Stimulated activated CD8-positive, alpha-beta memory T cell treated with anti-CD3 and anti-CD28 coated beads, Interleukin-4, amount 100 ng/mL, for 48 hours (primary cell): ENCODE measurements at places on chromosomes 3 and 15.
A peak's percentile ranks its signal among the peaks of the same experiment; 100 is the strongest.

- DNase-seq: no peak
Measured at GRCh38 chr15:38755718-38756117, 191.1 kb upstream of the RASGRP1 start.

- DNase-seq: no peak
Measured at GRCh38 chr3:102020735-102021134, 171.4 kb downstream of the NFKBIZ start.

- DNase-seq: no peak
Measured at GRCh38 chr15:89172921-89173320, 48.5 kb downstream of the RLBP1 start.

- no peak for DNase-seq
Measured at GRCh38 chr3:171356251-171356650, 104.0 kb downstream of the TNIK start.

GRCh38 chr3:169147238-169148008 is 516.1 kb downstream of the MECOM start:
- DNase-seq: peak; percentile 27

DNA sequence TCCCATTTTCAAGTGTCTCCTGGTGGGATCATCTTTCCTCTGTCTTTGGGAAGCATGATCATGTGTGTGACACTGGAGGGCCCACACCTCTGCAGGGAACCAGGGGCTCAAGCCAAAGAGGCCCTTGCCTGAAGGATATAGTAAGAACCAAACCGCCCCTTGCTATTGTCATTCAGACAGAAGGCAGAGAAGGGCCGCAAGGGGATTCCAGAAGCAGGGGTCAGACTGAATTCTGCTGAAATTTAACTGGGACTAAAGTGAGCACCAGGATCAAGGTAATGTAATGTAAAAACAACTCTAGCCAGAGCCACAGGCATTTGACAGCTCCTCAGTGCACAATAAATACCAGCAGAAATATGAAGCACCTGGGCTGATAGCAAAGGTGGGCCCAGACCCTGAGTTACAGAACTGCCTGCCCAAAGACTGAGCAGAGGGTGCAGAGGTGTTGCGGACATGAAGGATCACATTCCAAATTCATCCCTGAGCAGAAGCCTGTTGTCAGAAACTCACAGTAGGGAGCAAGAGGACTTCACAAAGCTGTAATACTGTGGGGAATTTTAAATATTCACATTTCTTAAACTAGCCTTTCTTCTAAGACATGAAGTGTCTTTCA is 46.0 kb upstream of the RASGRF1 start:
- DNase-seq: no peak

- no peak for DNase-seq
Measured at GRCh38 chr15:73691396-73691795, 7.2 kb downstream of the CD276 start.

DNA sequence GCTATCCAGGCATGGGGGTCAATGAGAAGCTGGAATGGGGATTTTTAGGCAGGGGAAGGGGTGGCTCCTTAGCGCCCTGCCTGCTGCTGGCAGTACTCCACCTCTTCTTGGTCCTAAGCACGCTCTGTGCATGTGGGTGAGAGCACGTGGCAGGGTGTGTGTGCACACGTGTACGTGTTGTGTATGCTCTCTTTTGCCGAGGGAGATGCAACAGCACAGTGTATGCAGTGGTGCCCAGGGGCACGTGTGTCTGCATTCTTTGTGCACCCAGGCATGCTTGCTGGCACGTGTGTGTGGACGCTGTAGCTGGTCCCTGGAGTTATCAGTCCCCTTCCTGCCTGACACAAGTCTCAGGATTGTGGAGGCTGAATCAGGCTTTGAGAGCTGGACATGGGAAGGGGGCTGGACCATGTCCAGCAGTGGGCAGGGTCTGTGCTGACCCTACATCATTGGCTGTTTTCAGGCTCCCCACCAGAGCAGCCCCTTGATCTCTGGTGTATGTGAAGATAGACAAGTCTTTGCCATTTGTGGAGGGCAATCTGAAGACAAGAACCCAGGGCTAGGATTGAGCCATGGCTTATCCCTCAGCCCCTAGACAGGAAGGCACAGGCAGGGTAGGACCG is 1.9 kb upstream of the CAMKV start:
- DNase-seq: no peak

GRCh38 chr3:100023150-100023549 is 91.2 kb downstream of the FILIP1L start:
- DNase-seq: no peak

GRCh38 chr3:141360888-141361598 is 7.3 kb upstream of the ZBTB38 start:
- no peak for DNase-seq

DNA sequence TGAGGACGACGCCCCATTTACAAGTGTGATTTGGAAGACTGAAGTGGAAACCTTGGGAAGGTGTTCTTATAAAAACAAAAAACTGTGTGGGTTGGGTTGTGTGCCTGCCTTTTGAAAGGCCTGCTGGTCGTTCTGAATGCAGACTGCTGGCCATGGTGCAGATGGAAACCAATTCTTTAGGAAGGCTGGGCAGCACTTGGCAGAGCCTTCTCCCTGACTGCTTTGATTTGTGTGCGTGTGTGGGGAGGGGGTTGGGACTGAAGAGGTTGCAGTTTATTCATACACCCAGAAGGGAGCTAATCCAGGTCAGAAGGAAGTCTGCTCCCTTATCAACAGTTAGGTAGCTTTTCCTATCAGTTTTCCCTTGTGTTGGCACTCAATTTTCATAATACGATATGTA is 288.7 kb downstream of the SOX2 start:
- DNase-seq: no peak

DNA sequence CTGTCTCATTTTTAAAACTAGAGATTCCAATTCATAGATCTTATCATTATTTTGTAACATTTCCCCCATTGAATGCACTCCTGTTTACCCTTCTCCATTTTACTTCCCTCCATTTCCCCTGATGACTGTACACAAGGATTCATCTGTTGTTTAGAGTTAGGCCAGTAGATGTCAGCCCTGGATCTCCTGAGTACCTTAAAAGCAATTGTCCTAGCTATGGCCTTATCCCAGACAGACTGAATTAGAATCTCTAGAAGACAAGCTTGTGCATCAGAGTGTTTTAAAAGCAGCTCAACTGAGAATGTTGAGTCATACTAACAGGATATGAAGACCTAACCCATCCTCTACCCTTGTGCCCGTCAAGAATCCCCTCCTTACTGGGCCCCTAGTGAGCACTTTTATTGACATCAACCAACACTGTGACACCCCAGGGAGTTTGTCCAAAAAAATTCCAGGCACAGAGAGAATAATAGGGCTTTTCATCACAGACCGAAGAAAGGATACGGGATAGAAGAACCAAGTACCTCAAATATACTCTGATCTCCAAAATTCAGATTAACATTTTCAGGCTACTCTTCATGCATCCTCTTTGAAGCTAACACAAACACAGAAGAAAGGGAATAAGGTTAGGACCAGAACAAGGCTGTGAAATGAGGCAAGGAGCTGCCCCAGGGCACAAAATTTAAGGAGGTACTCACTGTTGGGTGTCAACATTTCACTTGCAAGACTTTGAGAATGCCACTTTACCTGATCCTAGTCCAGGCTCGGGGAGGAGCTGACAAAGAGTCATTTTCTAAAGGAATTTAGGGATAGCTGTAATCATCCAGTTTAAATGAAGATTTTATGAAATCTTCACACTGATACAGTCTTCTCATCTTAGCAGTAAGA is 17.1 kb downstream of the ZBED2 start:
- DNase-seq: no peak

GRCh38 chr15:73950831-73951561 is 24.7 kb downstream of the LOXL1 start:
- DNase-seq: peak; percentile 81

DNA sequence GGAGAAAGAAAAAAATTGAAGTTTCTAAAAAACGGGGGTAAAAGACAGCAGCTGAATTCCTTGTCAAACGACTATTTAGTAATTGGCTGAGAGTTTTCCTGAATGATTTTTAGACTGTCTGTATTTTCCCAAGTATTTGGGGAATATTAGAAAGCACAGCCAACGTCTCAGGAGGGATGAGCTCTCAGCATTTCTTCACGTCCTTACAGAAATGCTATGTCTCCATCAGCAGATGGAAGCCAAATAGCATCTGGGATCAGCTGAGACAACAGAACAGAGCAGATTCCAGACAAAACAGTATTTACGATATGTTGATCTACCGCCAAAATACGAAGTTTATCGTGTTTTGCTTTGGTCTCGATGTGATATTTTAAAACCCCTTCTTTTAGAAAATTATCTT is 5.3 kb upstream of the TMC3 start:
- DNase-seq: no peak

DNA sequence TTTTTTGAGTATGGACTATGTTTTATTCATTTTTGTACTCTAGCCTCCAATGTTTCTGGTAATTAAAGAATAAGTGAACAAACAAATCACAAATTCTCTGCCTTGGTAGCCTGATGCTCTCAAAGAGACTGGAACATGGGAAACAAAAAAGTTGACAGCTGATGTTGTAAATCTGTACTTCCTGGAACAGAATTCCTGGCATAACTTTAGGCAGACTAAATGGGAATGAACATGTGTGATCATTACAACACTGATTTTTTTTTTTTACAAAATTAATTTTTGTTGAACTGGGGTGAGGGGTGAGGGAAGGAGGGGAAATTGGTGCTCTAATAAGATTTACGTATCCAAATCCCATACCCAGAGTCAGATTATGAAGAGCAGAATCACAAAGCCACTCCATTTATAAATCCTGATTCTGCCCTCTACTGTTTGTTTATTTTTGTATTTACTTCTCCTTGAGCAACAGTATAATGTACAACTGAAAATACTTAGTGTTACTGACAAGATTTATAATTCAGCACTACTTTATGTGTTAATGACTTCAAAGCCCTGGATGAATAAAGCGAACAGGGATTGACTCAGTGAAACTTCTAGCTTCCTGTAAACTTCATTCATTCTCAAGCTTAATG is 165.0 kb downstream of the FRMD5 start:
- no peak for DNase-seq

- no peak for DNase-seq
Measured at GRCh38 chr3:127611251-127611650, 13.0 kb downstream of the MCM2 start.

GRCh38 chr3:30826531-30826942 is 67.9 kb downstream of the GADL1 start:
- no peak for DNase-seq

- DNase-seq: no peak
Measured at GRCh38 chr15:72180761-72181324, 16.7 kb downstream of the GRAMD2A start.

DNA sequence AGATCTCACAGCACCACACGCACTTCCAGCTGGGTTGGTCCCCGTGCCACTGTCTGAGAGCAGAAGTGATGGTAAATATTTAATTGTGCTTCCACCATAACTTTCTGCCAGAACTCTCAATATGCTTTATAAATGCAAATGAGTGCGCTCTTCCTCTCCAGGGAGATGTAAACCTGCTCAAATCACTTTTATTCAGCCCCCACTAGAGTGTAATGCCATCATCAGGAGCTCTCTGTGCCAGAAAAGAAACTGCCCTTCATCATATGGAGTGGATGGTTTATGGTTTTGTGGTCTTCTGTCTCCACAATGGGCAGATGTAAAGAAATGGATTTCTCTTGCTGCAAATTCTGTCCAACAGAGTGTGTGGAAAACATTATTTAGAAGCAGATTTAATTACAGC is 127.0 kb downstream of the EPHB1 start:
- DNase-seq: no peak

GRCh38 chr15:47812470-47812999 is 95.2 kb downstream of the SEMA6D start:
- no peak for DNase-seq

GRCh38 chr3:194322678-194323211 is 28.4 kb downstream of the CPN2 start:
- peak; percentile 59 for DNase-seq

DNA sequence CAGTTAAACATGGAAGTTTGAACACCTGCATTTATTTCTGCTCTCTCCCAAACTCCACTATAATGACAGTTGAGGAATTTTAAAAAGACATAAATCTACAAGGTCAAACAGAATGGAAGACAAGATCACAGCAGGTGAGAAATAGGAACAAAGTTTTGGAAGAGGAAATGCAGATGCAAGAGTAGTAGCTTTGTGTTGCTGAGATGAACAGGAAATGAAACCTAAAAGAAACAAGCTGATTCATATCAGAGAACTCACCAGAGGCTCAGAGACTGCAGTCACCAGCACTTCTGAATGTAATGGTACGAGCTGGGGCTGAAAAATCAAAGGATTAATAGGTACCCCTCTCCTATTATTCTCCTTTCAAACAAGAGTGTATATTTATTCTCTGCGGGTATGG is 459.9 kb downstream of the RAP2B start:
- DNase-seq: no peak

GRCh38 chr3:45225465-45226205 is 452 bp downstream of the TMEM158 start:
- DNase-seq: peak; percentile 53

GRCh38 chr3:72727172-72727571 is 121.1 kb downstream of the SHQ1 start:
- DNase-seq: no peak

GRCh38 chr3:119195911-119196310 is 22.5 kb downstream of the UPK1B start:
- no peak for DNase-seq

- DNase-seq: peak; percentile 66
Measured at GRCh38 chr3:57557085-57557537, 1.0 kb downstream of the PDE12 start.

- DNase-seq: no peak
Measured at GRCh38 chr3:76495216-76495615, 544.7 kb upstream of the ROBO2 start.

DNA sequence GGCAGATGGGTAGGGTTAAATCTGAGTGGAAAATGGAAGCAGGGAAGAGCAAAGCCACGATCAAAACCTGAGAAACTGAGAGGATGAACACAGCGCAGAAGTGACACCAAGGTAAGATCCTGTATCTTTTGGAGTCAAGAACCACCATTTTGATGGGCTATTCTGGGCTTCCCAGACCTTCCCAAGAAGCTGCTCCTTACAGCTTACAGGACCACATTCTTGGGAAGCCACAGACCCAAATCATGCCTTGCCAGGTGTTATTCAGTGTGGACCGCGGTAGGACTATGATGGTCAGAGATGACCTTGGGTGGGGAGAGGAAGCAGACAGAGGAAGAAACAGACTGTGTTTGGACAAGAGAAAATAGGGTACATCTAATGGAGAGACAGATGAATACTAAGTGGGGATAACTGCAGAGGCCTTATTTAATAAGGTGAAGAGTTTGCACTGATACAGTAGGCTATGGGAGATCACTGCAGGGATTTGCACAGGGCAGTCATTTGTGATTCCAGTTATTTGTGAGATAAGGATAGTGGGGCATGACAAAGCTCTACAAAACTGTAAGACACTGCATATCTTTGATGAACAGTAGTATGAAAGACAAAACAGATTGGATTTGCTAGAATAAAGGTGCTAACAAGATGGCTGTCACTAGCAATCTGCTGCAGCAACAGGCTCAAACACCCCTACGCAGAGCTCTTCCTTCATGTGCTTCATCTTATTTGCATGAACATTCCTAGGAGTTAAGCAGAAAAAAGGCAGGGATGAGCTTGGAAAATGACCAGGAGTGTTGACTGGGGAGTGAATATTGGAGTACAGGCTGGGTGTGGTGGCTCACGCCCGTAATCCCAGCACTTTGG is 105.9 kb downstream of the IGF2BP2 start:
- no peak for DNase-seq

GRCh38 chr3:195692354-195692685 is 28.5 kb upstream of the MUC20 start:
- DNase-seq: peak; percentile 25
